ENCODE measurements at places on chromosomes 12 and 14.

- no peak for DNase-seq
Measured at GRCh38 chr12:45363903-45364302, 148.0 kb downstream of the ANO6 start.

DNA sequence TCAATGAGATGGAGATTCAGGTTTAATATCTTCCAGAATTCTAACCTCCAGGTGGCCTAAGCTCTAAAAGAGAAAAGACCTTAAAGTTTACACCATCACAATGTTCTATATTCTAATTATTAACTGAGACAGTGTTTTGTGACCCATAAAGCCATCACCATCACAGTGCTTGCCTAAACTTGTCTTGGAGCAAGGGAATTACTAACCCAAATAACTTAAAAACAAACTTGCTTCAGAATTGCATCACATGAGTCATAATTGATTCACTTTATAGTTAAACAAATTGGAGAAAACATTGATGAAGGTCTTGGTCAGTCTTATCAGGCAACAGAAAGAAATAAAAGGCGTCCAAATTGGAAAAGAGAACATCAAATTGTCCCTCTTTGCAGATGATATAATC lies 54.5 kb upstream of the ALG10 start:
- no peak for DNase-seq

GRCh38 chr12:57459750-57460467 lies at the start of gene GLI1:
GLI1 (plus strand) TSS chr12:57459785; CDS start chr12:57463692, 3,907 bp downstream.
- no peak for DNase-seq

- DNase-seq, result no peak
Measured at GRCh38 chr12:131087991-131088700, 134.4 kb downstream of the ADGRD1 start.

DNA sequence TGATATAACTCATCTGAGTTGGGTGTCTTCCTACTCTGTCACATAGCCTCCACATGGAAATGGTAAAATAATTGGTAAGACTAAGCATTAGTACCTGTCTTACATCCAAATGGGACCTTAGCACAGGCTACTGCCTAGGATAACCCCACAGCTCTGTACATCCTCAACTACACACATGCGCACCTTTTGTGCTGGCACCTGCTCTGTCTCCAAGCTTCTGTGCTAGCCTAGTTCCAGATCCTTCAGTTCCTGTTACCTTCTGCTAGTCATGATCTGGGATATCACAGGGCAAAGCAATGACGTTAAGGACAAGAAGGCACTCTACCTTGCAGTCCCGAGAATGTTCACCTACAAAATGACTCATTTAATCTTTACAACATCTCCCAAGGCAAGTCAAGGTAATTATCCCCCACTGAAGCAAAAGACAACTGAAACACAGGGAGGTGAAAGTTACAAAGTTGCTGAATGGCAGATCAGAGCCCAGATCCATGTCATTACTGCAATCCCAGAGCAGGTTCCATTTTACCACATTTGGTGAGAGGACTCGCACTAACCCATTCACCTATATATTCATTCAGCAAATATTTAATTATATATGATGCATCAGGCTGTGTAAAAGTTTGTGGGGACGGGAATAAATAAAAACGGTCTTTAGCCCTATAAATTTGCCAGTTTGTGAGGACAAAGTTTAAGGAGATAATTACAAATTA lies 61.7 kb downstream of the PPM1H start:
- no peak for DNase-seq

DNA sequence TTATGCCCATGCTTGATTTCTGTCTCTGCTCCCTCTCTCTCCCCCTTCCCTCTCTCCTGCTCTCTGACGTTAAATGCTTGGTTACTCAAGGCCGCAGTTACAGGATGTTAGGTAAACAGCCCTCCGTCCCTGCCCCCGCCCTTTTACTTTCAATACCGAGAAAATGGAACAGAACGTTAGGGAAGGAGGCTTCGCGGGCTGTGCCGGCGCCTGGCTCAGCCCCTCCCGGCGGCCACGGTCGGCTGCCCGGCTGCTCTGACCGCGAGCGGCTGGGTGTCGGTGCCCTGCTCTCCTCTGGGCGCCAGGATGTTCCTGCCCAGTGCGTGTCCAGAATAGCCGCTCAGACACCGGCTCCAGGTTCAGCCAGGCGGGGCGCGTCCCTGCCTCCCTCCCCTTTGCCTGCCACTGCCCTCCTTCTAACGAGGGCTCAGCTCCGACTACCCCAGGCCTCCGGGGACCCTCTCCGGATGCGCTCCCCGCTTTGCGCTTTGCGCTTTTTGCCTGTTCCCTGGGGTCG lies 166.1 kb downstream of the ADCK1 start:
- DNase-seq, result peak; percentile 34

GRCh38 chr12:115354007-115354890 lies 670.3 kb upstream of the TBX3 start:
- DNase-seq, result no peak

- no peak for DNase-seq
Measured at GRCh38 chr12:64900540-64900939, 76.1 kb downstream of the TBC1D30 start.

DNA sequence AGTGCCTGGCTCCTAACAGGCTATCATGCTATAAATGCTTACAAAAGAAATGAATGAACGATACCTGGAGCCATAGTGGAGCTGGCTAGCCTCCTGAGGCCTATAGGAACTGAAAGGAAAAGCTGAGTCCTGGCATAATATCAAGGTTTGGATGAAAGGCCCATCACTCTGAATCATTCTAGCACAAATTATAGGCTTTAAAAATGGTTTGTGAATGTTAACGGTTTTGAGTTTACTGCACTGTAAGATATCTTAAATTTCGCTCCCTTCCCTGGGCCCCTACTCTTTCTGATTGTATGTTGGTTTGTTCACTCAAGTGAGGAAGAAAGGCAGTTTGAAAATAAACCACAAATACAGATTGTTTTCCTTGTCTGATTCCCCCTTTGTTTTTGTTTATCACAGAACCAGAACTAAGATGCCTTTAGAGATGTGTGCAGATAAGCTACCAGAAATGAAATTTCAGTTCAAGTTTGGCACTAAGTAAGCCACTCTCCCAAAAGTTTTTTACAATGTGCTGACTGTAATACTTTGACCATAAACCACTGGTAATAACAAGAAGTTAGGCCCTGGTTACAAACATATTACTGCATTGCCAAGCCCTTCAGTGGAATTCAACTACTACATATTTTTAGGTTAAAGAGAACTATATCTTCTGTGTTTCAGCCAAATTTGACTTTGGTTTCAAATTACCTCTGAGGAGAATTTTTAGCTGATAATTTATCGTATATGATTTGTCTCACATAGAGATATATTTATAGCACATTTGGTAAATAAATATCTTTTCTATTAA lies 89.5 kb downstream of the ALX1 start:
- peak; percentile 19 for DNase-seq
